ENCODE measurements at places on chromosomes 12 and 14.

DNA sequence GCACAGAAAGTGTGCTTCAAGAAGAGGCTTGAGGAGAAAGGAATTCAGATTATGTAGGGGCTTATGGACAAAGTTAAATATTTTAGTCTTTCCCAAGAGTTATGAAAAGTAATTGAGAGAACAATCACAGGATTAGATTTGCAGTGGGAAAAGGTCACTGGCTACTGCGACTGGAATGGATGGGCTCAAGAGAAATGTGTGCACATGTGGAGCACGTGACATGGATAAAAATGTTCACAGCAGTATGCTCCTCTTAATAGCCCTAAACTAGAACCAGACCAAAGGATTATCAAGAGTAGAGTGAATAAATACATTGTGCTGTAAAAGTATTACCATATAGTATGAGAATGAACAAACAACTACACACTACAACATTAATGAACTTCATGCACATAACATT is 78.1 kb downstream of the ABCD2 start:
- DNase-seq, result no peak

GRCh38 chr14:56400109-56400825 is 179.3 kb upstream of the TMEM260 start:
- DNase-seq, result no peak

DNA sequence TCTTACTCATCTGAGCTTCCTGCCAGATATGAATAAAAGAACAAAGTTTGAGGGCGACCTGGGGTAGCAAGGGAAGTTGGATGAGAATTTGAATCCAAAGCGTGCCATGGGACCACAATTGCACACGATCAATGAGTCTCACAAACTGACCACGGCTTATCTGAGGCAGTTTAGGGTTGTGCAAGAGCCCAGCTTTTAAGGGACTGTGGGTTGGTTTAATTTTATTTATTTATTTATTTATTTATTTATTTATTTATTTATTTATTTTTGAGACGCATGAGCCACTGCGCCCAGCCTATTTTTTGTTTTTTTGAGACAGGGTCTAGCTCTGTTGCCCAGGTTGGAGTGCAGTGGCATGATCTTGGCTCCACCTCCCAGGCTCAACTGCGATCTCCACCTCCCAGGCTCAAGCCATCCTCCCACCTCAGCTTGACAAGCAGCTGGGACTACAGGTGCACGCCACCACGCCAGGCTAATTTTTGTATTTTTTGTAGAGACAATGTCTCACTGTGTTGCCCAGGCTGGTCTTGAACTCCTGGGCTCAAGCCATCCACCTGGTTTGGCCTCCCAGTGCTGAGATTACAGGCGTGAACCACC is 1.1 kb downstream of the AMDHD1 start:
- DNase-seq, result no peak

- DNase-seq, result no peak
Measured at GRCh38 chr14:101823511-101824120, 62.1 kb downstream of the PPP2R5C start.

- no peak for DNase-seq
Measured at GRCh38 chr14:75824318-75824717, 157.5 kb downstream of the TGFB3 start.

DNA sequence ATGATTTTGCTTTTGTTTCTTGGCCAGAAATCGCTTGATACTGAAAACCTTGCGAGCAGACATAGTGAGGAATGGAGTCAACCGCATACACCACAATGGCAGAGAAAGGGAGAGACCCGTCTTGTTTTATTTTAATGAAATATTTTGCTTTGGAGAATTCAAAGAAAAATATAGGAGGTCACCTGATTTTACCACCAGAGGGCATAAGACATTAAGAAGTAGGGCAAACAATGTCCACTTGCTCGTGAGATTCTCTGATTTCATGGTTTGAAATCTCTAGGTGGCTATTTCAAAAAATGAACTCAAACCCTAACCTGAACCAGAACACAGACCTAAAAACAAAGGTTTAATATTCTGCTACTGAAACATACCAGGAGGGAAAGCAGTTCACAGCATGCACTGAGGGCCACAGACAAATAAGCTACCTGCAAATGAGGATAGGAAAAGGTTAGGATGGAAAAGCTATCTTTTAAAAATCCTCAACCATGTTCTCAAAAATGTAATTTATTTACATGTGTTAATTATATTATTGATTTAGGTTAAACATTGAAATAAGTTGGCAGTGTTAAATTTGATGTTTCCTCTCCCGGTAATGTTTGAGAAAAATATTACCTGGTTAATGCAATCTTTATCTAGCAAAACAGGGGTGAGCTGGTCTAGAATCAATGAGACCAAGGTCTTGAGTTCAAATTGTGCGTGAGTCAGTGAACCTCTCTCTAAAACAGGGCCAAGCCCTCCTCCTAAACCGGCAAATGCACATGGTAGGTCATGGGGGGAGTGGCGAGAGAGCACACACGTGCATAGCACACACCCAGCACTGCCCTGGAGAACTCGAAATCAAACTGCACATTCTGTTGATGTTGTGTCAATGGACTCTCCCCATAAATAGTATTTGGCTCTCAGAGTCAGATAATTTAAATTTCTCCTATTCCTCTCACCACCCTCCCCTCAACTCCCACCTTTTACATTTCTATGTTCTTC is 12.5 kb downstream of the IFNG-AS1 start:
- peak; percentile 4 for DNase-seq

GRCh38 chr12:48980953-48981756 is 3.0 kb downstream of the WNT1 start:
- no peak for DNase-seq

GRCh38 chr14:99971941-99972747 is 93.1 kb upstream of the EVL start:
- DNase-seq, result no peak

DNA sequence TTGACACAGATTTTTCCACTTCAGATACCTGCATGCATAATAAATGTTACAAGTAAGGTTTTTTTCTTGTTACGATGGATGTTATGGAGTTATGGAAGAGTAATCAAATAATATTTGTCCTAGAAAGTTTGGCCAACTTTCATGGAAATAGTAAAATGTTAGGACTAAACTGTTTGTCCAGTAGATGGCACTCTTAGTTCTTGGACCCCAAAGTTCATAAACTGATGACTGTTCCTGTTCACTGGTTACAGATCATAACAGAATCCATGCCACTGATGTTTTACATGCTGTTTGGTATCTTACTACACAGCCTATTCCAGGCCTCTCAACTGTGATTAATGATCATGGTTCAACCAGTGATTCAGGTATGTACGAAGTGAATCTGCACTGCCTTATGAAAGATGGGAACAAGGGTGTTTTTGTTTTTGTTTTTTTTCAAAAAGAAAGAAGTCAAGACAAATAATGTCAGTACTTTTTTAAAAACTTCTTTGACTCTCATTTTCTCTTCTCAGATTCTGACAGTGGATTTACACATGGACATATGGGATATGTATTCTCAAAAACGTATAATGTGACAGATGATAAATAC is 48.8 kb upstream of the SLCO1C1 start:
- DNase-seq, result peak; percentile 16

DNA sequence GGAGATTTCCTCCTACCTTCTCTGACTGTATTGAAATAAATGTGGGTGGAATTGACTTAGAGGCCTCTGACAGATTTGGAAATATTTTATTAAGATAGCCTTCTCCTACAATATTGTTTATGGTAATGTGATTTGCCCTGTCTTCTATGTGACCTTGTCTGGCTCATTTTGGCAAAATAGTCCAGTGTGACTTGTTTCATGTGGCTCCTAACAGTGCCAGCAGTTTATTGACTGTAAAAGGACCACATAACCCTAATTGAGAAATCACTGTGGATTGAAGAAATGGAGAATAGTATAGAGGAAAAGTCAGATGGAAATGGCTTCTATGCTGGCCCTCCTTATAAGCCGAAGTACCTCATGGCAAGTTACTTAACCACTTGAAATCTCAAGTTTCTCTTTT is 170.9 kb upstream of the PTPRQ start:
- DNase-seq, result no peak

DNA sequence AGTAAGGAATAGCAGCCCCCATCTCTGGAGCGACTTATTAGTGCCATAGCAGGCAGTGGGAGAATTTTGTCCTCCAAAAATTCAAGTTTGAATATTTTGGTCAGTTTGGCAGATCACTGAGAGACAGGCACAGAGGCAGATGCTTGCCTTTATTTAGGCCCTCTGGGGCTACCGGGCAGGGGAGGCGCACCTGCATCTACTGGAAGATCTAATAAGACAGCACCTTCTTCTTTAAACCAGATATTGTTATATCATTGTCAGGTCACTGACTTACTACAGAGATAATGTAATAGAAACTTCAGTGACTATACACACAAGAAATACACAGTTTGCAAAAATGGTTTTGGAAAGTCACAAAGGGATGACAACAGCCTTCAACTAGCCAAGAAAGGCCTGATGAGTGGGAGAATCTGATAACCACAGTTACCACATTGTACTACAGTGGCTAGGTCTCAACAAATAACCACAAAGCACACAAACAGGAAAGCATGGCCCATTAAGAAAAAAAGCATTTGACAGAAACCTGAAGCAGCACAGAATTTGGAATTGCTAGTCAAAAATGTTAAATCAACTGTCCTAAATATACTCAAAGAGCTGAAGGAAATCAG is 56.8 kb downstream of the CDK17 start:
- DNase-seq, result no peak

GRCh38 chr12:24478254-24478653 is 470.6 kb downstream of the BCAT1 start:
- no peak for DNase-seq

GRCh38 chr12:8546591-8546990 is 5.9 kb upstream of the CLEC4E start:
- no peak for DNase-seq

GRCh38 chr12:49557917-49558215 is 10.1 kb downstream of the MCRS1 start:
- no peak for DNase-seq

Data from AML-193 (cell line).